ENCODE measurements at places on chromosomes 1 and 21.

- no peak for DNase-seq
Observed at GRCh38 chr1:161378014-161378413, 10.3 kb upstream of the CFAP126 start.

GRCh38 chr1:204959374-204959773 lies 83.6 kb upstream of the CNTN2 start:
- DNase-seq, result peak; percentile 41

GRCh38 chr1:43996733-43997115 lies 5.3 kb downstream of the CCDC24 start:
- no peak for DNase-seq

- DNase-seq, result peak; percentile 25
Observed at GRCh38 chr1:171817511-171818265, 23.6 kb upstream of the DNM3 start.

GRCh38 chr1:49864581-49864980 lies 159.2 kb downstream of the AGBL4 start:
- DNase-seq, result peak; percentile 38

DNA sequence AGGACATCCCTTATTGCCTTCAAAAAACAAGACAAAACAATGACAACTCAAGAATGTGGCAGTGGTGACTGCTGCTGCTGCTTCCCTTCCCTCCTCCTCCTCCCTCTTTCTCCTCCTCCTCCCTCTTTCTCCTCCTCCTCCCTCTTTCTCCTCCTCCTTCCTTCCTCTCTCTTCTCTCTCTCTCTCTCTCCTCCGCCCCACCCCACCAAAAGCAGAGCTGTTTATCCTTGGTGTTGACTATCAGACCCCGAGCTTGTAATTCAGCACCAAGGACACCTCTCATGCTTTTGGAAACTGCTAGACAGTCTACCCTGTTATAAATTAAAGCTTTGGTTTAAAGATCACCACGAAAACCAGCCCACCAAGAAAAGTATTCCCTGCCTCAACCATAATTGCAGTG lies 72.4 kb upstream of the IFNAR2 start:
- no peak for DNase-seq

- DNase-seq, result no peak
Observed at GRCh38 chr1:93701629-93702028, 20.0 kb upstream of the BCAR3 start.

DNA sequence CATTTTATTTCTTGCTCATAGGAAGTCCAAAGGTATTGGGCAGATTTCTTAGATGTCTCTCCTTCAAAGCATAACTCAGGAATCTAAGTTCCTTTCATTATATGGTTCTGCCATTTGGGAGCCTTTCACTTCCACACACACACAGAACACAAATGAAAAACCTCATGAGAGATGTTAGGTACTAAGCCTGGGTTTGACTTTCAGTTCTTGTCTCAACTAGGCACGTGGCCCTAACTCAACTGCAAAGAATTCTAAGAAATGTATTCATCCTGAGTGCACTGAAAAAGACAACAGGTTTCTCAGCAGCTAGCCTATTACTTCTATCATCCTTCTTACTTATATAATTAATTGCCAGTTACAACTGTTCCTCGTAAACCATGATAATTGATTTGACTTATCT lies 190.0 kb upstream of the SAMSN1 start:
- no peak for DNase-seq

- peak; percentile 72 for DNase-seq
Observed at GRCh38 chr1:23916209-23917131, 3.3 kb upstream of the CNR2 start.

DNA sequence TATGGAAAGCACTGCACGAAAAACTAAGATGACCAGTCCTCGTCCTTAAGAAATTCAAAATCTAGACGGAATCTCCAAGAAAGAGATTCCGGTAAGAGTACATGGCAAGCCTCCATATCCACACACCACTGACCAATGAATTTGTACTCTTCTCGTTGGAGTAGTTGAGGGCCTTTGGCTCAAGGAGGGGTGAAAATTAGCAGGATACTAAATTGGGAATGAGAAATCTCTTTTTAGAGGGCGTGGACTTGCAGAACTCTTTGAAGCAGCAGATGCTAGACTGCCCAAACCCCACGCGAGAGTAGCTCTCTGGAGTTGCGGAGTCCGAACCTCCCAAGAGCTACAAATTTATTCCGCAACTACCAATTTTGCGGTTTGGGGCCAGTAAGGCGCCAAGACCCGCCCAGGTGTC lies 872 bp upstream of the PPP2R5A start:
- DNase-seq, result no peak

DNA sequence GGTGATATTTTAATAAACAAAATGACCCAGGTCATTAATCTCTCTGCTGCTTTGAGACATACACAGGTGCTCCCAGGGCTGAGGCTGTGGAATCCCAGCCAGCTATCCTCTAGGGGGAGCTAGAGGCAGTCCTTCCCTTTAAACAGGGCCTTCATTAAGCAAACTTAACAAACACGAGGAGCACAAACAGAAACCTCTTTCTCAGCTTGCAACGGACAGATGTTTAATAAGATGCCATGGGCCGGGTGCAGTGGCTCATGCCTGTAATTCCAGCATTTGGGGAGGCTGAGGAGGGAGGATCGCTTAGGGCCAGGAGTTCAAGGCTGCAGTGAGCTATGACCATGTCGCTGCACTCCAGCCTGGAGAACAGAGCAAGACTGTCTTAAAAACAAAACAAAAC lies 106.7 kb downstream of the HIVEP3 start:
- peak; percentile 32 for DNase-seq

GRCh38 chr1:24181619-24182018 lies 5.5 kb downstream of the IFNLR1 start:
- DNase-seq, result no peak

GRCh38 chr1:214720561-214720960 lies 117.6 kb downstream of the CENPF start:
- no peak for DNase-seq

DNA sequence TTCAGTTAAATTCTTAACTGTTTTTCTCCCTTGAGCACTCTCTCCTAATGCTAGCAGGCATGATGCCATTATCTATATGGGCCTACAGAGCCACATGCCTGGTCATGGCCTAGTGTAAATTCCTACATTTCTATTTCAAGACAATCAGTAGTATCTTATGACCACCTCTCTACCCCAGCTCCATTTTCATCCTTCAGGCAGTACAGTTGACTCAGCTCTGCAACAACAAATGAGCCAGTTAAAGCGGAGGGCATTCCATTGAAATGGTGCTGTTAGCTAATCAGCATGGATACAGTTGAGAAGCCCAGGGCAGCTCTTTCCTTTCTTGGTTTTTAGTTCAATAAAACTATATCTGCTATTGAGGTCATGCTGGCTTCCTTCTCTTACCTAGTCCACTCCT lies 150.0 kb downstream of the PPP1R12B start:
- no peak for DNase-seq

DNA sequence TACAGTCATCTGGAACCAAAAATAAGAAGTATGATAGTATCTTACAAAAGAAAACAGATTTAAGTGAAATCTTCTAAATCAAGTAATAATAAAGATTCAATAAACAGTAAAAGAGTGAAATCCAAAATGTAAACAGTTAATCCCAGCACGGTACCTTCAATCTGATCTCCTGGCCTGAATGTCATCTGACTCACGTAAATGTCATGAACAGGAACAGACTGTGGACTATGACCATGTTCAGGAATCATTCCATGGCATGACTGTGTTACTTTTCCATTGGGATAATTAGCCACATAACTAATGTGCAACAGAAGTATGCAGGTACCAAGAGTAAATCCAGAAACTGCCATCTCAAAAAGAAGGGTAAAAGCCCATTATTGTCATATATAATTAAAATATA lies 18.0 kb downstream of the FRRS1 start:
- no peak for DNase-seq

DNA sequence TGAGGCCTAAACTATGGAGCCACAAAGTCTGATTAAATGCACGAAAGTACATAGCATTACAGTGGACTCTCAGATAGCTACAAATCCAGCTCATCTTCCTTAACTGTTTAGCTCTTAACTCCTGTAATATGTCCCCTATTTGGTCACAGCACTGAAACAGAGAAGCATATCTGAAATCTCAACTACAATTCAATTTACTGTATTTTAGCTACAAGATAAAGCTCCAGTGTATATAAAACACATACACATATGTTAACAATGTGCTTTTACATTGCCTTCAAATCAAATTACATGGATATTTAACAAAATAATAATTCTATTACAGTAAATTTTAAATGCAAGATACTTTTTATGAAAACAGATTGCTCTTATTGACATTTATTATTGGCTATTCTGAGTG lies 849.3 kb upstream of the PRMT6 start:
- no peak for DNase-seq

DNA sequence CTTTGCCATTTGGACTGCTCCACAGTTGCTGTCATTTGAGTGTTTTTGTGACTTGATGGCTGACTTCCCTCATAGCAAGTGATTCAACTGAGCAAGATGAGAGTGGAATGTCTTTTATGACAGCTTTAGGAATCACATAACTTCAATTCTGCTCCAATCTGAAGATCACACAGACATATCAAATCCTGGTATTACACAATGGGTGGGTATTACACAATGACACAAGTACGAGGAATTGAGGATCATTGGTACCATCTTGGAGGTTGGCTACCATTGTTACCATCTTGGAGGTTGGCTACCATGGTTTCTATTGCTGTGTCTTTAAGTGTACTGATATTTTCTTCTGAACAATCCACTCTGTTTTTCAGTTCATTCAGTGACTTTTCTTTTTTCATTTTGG lies 8.5 kb upstream of the TSHB start:
- no peak for DNase-seq

- DNase-seq, result no peak
Observed at GRCh38 chr1:212459656-212460055, 26.9 kb downstream of the NENF start.

DNA sequence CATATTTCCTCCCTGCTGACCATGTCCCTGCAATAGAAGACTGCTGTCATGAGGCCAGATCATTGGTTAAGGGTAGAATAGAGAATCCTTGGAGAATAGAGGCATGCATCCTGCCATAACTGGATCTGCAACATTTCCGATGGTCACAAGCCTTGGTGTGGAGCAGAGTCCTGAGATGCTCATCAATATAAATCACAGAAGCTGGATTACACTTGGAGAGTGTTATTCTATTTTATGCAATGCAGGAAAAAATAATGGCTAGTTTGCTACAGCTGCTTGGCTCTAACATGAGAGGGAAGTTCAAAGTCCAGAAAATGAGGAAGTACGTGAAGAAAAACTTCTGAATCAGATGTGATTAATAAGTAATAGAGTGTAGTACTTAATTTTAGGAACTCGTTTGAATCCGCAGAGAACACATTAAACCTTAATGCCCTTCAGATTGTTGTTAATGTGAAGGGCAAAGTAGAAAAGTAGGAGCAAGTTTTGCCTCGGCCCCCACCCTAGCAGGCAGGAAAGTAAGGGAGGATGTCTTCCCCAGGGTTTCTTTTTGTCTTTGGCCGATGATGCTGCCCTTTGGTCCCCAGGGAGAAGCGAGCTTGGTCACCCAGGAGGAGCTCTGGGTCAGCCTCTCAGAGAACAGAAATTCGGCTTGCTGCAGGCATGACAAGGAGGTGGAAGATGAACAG lies 59.5 kb downstream of the KCNK1 start:
- no peak for DNase-seq

DNA sequence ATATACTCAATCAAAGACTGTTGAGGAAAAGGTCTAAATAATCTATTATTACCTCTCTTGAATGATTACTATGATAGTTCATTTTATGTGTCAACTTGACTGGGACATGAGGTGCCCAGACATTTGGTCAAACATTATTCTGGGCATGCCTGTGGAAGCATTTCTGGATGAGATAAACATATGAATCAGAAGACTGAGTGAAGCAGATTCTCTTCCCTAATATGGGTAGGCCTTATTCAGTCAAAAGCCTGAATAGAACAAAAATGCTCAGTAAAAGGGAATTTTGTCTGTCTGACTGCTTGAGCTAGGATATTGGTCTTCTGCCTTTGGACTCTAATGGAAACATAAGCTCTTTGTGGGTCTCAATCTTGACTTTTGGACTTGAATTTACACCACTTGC lies 73.3 kb upstream of the SOX13 start:
- no peak for DNase-seq

- no peak for DNase-seq
Observed at GRCh38 chr1:182668521-182669054, 15.8 kb downstream of the RGS8 start.

DNA sequence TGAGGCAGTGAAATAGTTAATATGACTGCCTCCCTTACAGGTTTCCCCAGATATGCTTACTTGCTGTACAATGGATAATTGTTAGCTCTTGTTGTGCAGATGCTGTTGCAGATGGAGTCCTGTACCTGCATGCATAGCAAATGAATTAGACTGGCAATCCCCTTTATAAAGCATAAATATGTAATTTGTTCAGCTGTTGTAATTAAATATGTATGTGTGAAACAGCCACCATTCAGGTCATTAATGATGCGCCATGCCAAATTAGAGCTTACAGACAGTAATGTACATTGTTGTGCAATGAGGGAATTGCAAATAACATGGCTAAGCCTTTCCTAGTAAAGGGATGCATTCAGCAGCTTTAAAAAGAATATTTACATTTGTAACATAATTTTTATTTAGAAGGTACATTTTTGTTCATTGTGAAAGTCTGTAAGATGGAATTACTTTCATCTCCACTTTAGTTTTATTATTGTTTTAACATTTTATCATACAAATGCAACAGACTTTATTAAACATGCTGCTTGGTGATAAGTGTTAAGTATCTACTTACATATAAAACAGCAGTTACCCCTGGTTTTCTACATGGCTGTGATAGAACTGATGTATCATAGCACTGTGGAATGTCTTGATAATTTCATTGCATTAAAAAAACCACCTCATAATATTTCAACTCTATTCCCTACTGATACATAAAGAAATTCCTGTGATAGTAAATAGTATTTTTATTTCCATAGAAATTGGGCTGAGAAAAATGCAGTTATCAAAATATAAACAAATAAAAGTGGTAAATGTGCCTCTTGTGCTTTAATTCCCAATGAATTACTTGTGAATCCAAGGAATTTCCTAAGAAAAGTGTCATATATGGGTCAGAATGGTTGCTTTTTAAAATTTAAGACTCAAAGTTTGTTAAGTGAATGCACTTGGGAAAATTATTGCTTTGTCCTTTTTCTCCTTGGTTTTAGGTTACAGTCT lies 99.0 kb downstream of the NFIA start:
- no peak for DNase-seq

GRCh38 chr1:62590255-62590969 lies 6.9 kb upstream of the ANGPTL3 start:
- no peak for DNase-seq

DNA sequence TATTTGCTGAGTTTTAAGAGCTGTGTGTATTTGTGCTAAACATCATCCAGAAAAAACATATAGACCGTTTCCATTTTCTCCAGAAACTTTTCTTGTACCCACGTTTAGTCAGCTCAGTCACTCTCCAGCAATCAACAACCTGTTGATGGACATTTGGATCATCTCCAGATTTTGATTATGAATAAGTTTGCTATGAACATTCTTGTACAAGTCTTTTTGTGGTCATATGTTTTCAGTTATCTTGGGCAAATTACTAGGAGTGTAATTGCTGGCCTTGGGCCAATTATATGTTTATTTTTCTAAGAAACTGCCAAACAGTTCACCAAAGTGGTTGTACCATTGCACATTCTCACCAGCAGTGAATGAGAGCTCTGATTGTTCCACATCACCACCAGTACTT lies 221.8 kb downstream of the CENPF start:
- DNase-seq, result no peak

- DNase-seq, result no peak
Observed at GRCh38 chr1:6801966-6802365, 16.7 kb downstream of the CAMTA1 start.

- no peak for DNase-seq
Observed at GRCh38 chr1:151853411-151853943, at the start of gene THEM5. Gene THEM5, minus strand, starts transcription at chr1:151853712. Its CDS starts 147 bp downstream, at chr1:151853565.

GRCh38 chr1:53769780-53770179 lies 30.8 kb upstream of the GLIS1 start:
- DNase-seq, result no peak

GRCh38 chr21:44303490-44303981 lies 3.7 kb downstream of the PFKL start:
- no peak for DNase-seq

All from BE2C (cell line).